ENCODE measurements at places on chromosomes 3 and 15.

DNA sequence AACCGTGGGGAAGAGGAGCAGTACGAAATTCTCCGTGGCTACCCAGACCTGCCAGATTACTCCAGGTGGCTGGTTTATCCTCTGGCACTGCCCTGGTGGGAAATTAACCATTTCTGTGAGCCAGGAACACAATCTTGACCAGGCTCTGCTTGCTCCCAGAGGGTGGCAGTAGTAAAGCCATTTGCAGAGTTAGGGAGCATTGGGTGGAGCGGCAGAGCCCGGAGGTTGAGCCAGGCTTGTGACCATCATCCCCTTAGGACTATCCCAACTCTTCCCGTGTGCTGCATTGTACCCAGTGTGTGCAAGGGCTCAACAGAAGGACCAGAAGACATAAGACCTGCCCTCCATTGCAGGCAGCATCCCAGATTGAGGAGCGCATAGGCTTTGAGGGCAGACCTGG is 5.3 kb downstream of the KNG1 start:
- DNase-seq = no peak

DNA sequence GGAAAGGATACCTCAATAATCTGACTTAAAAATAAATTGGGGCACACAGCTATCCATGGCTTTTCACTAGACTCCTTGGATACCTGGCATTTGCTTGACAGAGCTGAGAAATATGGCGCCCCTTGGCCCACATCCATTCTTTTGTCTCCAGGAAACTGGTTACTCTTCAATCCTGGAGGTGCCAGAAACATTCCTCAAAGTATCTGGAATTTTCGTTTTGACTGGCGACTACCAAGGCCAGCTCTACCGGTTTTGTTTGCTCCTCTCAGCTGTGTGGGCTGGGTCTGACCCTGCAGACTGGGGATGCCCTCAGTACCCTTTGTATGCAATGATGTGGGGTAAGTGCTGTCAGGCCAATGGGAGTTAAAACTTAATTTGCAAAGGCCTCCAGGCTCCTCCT is 27.0 kb downstream of the KATNBL1 start:
- DNase-seq = no peak

DNA sequence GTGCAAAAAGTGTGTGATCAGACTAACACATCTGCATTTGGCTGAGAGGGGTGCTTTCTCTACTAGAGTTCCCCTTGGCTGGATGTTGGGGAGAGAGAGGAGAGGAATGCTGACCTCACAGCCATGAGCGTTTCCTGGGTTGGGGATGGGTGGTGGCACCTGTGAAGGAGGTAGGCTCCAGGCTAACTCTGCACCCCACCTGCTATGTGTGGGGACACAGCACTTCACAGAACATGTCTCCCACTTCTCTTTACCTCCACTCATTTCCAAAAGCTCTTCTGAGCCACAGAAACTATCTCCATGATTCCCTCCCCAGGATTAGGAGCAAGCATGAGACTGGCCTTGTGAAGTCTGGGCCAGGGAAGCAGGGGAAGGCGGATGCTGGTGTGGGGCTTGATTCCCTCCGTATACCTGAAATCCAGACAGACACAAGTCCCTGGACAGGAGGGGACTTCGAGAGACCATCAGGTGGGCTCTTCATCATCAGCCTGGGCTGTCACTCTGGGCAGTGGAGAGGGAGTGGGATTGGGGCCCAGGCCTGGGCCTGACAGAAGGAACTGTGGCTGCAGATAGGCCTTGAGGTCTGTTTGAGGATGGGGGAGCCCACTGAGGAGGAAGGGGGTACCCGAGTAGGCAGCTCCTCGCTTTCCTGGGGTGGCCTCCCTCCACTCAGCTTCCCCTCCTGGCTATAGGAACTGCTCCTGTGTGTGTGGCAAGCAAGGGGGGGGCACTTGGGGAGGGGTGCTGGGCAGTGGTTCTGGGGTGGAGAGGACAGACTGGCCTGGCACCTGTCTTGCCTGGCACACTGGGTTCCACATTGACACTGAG is 40.7 kb downstream of the FEM1B start:
- no peak for DNase-seq

GRCh38 chr3:125185805-125186204 is 26.7 kb downstream of the SLC12A8 start:
- DNase-seq = no peak

GRCh38 chr3:143628971-143629370 is 219.3 kb downstream of the SLC9A9 start:
- no peak for DNase-seq

DNA sequence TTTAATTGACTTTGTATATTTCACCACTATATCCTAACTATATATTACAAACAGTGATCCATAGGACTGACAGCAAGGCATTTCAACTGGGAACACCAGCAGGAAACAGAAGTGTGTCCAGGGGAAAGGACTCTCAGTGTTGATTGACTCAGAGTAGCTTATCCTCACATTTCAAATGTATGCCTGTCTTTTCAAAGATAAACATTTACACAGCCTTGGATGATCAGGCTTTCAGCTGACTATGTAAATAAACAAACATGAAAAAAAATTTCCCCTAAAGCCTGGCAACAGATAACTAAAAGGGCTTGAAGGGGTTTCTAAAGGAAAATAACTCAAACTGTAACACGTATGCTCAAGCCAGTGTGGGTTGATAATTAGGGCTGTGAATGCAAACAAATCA is 321.8 kb downstream of the TBC1D5 start:
- no peak for DNase-seq

GRCh38 chr3:24773798-24774197 is 279.1 kb upstream of the THRB start:
- DNase-seq = peak; percentile 84

DNA sequence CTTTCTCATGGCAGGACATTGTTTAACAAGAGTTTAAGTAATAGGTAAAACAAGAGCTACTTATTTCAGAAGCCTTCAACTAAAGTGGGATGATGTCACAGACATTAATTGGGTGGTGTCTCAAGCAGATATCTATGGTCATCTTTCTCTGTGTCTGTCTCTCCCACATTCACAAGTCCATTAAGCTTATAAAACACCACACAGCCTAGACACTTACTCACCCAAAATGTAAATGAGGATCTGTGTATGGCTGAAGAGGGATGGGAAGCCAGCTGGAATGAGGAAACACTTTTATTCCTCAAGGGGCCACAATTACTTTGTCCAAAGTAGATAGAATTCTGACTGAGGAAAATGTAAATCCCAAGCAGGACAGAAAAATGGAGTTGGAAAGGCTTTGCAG is 183.8 kb downstream of the THRB start:
- DNase-seq = no peak

DNA sequence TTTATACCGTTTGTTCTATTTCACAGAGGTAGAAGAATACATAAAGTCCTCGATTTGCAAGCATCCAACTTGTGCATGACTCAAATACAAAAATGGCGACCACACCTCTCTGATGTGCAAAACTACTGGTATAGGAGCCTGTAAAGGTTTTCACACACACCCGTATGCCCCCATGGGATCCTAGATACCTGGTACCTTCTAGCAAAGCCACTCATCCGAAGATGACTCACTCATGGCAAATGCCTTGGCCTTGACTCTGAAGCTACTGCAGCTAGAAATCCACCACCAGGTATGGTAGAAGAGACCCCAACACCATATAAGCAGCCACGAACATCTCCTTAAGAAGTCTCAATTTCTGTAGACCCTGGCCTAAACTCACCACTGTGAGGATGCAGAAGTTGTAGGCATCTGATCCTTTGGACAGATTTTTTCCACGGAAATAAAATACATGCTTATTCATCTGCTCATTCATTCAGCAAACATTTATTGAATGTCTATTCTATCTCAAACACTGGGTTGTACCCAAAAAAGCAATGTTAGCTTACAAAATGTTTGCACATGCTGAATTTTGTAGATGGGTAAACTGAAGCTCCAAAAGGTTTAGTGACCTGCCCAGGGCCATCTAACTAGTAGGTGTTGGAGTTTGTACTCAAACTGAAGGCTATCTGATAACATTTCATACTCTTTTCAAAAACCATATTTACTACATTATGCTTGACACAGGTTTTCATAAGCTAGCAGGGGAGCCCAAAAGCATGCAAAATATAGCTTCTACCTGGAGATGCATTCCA is 158.8 kb downstream of the RORA start:
- DNase-seq = no peak

GRCh38 chr3:8869613-8870012 is 93.7 kb downstream of the RAD18 start:
- DNase-seq = no peak

DNA sequence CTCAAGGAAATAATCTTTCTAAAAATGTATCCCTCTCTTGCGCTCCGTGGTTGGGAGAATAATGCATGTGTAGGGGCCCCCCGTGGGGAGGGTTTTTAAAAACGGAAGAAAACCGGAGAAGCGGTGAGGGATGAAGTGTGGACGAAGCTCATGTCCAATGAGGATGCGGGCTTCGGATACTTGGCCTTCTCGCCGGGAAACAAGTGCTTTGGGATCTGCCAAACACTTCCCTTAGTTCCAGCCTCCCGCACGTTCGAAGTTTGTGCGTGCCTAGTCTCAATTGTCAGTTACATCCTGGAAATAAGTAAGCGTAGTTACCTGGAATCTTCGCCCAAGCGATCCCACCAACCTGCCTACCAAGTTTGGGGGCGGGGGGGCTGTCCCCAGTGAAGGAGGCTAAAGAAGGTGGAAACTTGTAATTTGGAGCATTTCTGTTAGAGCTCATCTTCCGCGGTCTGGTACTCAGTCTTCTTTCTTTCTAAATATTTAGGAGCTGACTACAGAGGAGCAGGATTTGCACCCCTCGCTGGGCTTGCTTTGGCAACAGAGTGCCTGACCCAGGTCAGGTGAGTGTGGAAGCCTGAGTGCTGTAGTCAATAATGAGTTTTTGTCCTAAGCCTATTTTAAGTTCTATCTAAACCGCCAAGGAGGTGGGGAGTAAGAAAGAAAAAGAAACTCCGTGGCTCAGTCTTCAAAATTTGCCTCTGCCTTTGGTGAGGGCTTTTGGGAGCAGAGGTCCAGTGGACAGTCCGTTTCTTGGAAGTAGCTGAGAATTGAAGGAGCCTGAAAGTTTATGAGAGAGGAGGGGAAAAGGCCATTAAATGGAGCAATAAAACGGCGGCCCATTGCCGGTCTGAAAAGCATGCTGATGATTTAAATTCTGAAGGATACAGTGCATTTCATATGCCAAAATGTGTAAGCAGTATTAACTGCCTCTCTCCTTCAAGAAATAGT is 1.1 kb downstream of the ITPR1 start:
- DNase-seq = peak; percentile 32

GRCh38 chr15:42145546-42146455 is 10.6 kb downstream of the PLA2G4F start:
- no peak for DNase-seq

DNA sequence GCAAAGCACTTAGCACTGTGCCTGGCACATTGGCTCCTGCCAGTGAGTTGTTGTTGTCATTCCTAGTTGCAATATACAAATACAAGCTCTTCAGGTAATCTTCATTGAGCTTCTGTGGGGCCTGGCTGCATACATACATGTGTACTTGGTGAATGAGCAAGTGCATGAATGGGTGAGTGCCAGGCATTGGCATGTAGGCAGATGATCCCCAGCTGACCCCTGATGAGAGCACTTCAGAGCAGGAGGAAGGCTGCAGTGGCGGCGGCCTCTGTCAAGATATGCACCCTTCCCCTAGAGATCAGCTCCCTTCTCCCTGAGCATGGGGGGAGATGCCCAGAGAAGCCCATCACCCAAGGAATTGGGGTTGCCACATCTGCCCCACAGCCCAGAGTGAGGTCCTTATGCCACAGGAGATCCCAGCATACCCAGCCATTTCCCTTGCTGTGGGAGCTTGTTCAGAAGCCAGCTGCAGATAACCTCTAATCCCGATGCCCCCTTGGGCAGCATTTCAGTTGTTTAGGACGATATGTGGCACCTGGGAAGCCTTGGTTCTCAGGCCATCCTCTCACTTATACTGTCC is 8.8 kb downstream of the CACNA2D3 start:
- DNase-seq = no peak

DNA sequence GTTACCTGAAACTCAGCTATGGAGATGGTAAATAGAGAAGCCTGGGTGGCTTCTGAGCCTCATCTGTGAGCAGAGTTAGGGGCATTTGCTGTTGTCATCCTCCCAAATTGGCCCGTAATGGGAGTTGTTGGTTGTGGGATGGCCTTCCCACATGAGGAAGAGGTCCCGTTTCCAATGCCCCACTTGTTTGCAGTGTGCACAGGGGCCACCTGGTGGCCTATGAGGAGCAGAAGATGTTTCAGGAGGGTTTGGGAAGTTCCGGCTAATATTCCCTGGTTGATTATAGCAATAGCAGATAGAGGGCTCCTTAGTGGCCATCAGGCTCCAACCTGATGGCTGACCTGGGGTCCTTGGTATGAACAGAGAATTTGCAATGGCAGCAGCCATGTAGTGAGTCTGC is 1546.5 kb downstream of the OTOL1 start:
- DNase-seq = no peak

DNA sequence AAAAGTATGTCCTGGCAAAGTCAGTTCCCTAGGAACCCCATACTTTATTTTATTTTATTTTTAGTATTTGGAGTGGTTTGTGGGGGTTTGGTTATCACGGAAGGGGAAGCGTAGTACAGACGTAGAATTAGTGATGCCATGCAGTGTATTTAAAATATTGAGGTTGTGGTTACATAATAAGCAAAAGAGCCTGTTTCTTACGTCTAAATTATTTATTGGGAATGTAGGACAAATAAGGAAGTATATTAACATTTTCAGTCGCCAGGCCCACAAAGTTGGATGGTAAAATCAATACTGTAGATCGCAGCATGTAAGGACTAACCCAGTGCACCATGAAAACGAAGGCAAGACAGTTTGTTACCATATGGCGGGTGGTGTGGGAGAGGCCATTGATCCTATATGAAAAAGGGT is 558 bp downstream of the DTWD1 start:
- no peak for DNase-seq

GRCh38 chr3:60552581-60552980 is 698.7 kb downstream of the FHIT start:
- no peak for DNase-seq

GRCh38 chr3:87218560-87218959 is 8.5 kb upstream of the CHMP2B start:
- no peak for DNase-seq

DNA sequence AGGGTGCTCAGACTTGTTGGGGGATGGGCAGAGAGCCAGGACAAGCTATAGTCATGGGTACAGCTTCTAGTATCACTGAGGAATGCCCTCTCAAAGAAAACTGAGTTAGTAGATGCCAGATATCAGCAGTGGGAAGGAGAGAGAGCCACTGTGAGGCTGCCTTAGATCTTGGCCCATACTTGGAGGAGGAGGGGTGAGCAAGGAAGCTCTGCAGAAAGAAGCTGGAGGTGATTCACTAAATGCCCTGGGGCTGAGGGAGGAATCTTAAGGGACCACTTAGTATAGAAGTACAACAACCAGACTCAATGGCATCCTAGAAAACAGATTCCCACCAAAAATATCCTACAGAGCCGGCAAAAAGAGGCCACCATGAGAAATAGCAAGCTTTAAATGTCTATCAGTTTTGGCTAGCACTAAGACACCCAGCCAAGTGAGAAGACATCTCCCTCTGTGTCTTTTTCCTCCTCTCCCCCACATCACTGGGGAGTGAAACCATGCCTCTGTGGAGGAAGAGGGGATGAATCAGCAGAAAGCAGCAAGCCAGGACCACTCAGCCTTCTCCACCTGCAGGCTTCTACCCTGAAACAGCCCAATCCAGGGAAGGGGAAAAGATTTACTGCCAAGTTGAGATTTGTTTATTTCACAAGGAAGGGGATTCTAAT is 282.5 kb upstream of the STT3B start:
- DNase-seq = no peak

Data from Ammon's horn (tissue), 1 donor.